ENCODE measurements at places on chromosomes 7 and 10. TPM values are rescaled to one million over a fixed set of nuclear protein-coding genes. Genes with fewer than 3 reads are reported as not detected.

WIPF3 gene
- 1.4 TPM for total RNA-seq

HOXA4 gene
- total RNA-seq: 4.0 TPM

FEZF1 gene
- total RNA-seq: not detected

NEUROG3 gene
- total RNA-seq: 0.71 TPM

ETV1 gene
- total RNA-seq: 5.7 TPM

DNA sequence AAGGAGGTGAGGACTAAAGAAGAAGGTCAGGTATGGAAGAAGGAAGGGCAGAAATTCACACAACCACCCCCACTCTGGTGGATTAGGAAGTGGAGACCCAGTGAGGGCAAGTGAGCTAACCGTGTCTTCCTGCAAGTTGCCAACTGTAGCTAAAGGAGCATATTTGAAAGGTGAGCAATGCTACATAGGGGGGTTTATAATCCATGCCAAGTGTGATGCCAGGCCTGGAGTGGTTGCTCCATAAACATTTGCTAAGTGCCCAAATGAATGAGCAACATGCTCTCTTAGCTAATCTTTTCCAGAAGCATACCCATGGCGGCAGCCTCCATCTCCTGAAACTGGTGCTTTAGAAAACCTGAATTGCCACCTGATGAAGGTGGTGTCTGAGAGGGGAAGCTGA, 121.6 kb downstream of the LRRC18 start:
- no peak for DNase-seq

DNA sequence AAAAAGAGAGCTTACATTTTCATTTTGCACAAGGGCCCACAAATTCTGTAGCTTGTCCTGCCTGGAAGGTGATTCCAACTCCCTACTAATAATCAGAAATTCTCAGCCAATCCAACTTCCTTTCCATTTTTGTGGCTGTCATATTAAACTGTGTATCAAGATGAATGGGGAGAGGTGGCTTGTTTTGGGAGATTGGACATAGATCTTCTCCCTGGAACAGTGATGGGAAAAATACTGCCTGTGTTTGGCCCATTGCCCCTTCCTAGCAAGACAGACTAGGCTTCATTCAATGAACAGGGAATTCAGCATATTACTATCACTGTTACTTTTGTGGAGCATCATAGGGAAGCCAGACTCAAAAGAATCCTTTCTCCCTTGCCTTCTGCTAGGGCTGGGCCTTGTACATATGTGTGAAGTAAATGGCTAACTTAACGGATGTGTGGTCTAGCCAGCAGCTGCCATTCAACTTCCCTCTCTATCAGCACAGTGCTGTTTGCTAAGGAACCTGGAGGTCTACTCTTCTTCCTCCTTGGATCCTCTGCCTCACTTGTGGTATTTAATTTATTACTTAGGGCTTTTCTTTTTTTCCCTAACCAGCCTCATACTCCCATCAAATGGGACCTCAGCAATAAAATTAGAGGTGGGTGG, 326.0 kb downstream of the BICC1 start:
- DNase-seq: no peak

- no peak for DNase-seq
Measured at GRCh38 chr7:30019387-30019786, 7.1 kb downstream of the FKBP14 start.

DNA sequence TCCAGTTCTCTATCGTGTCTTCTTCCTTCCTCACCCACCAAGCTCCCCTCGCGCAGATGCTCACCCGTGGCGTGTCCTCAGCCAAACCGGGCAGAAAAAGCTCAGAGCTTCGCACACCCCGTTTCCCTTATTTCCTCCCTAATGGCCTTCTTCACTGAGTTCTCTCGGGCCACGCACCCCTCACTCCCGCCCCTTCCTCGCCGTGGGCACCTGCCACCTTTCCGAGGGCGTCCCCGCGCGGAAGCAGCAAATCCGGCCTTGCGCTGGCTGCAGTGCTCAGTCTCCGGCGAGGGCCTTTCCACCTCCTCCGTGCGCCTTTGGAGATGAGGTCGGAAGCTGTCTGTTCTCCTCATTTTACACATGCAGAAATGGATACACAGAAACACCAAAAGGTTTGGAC, 12.4 kb upstream of the CALML3 start:
- no peak for DNase-seq

- no peak for DNase-seq
Measured at GRCh38 chr10:12041766-12042408, 722 bp downstream of the UPF2 start.

DNA sequence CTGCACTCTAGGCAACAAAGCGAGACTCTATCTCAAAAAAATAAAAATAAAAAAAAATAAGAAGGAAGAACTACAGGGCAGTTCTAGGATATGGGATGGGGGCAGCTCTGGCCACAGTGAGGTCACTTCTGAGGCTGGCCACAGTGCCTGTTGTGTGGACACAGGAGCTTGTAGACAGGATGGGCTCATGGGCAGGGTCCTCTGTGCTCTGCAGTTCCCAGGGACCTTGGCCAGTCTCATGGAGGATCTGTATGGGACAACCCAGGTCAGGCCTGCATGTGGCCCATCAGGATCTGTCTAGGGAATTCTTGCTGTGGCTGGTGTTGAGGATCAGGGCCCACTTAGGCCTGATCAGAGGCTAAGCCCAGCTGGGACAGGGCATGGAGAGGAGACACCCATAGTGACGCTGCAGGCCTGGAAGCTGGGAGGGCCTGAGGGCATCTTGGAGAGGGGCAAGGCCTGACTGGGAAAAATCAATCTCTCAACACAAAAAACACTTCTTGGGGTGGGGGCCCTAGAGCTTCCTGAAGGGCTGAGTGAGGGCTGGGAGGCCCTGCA, 19.4 kb upstream of the PAX2 start:
- peak; percentile 72 for DNase-seq
